ENCODE measurements at places on chromosomes 3 and 15.

GRCh38 chr3:133512416-133513089 lies 60.9 kb upstream of the CDV3 start:
- DNase-seq, result no peak

- DNase-seq, result no peak
Measured at GRCh38 chr15:67115586-67115969, 50.2 kb downstream of the SMAD3 start.

GRCh38 chr3:41192885-41193284 lies 6.4 kb upstream of the CTNNB1 start:
- no peak for DNase-seq

DNA sequence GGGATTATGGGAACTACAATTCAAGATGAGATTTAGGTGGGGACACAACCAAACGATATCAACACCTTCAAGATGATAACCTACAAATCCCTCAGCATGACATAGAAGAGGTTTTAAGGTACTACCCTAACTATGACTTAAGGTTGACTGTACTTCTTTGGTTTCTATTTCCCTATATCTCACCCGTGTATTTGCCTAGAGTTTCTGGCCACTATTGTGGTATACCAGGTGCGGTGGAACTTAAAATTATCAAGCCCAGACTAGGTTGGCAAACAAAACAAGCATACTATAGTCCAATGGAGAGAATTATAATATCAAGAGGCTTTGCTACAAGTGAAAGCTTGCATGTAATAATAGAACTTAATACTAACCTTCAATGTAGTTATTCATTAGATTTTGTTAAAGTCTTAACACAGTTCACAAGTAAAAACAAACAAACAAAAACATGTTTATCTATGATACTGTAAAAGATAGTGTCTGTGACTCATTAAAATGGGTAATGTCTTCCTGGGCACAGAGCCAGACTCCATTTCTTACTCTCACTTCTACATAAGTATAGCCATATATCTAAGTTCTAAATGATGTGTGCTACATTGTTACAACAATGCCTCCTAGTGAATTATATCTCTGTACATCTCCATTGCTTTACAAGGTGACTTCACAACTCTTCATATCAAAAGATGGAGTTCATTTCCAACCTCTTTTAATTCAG lies 479.1 kb downstream of the ZBBX start:
- DNase-seq, result no peak

GRCh38 chr3:55474213-55474632 lies 12.9 kb downstream of the WNT5A start:
- DNase-seq, result no peak
